ENCODE measurements at places on chromosomes 1 and 21.

DNA sequence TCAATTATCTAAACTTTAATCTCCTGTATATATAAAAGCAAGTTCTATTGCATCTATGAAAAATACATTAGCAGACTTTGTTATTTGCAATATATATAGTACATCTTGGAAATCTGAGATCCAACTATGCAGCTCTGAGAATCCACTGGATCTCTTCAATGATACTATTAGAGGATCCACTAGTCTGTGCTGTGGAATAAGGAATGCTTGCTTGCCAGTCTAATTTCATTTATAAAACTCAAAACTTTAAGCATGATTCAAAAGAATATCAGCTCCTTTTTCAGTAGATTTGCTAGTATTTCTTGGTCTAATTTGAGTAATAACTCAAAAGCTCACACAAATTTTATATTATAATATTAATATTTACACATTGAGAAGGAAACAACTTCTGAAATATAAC is 115.1 kb downstream of the SPATA6 start:
- no peak for DNase-seq

- DNase-seq, result no peak
These were observed 50.9 kb downstream of the PCNT start for GRCh38 chr21:46374761-46375389.

GRCh38 chr1:110144366-110144765 is 5.9 kb upstream of the SLC6A17 start:
- DNase-seq, result no peak

DNA sequence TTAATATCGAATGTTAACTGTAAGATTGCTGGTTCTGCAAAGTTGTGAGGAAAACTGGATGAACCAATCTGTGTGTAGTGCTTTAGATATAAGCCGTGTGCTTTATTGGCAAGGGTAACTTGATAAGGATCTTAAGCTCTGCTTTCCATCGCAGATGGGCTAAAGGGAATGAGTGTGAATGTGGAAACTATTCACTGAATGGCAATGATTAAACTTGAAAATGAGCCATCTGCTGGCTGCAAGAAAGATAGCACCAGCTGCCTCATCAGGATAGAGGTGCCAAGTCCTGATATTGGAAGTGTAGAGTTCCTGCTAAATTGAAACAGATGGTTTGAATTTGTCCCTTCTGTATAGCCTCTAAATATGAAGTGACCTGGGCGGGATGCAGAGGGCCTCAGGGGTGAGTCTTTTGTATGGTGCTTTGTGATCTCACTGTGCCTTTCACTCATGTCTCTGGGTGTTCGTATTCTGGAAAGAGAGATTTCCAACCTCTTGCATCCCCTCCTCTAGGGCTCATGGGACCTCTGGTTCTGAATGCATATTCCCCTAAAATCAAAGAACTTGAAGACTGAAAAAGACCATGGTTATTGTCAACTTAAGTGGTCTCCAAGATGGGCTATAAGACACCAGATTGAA is 9.2 kb downstream of the FCRL3 start:
- no peak for DNase-seq

Data from GM12864 (cell line).